ENCODE measurements at places on chromosomes 13 and 19.

DNA sequence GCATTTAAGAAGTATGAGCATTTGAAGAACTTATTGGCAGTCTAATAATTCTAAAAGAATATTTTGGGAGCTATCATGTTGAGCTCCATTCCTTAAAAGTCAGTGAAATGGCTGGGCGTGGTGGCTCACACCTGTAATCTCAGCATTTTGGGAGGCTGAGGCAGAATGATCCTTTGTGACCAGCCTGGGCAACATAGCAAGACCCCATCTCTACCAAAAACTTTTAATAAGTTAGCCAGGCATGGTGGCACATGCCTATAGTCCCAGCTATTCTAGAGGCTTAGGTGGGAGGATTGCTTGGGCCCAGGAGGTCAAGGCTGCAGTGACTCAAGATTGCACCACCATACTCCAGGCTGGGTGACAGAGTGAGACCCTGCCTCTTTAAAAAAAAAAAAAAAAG, 8.0 kb downstream of the COG6 start:
- no peak for DNase-seq

GRCh38 chr13:51015973-51016372, 95.1 kb downstream of the C13orf42 start:
- DNase-seq, result no peak

DNA sequence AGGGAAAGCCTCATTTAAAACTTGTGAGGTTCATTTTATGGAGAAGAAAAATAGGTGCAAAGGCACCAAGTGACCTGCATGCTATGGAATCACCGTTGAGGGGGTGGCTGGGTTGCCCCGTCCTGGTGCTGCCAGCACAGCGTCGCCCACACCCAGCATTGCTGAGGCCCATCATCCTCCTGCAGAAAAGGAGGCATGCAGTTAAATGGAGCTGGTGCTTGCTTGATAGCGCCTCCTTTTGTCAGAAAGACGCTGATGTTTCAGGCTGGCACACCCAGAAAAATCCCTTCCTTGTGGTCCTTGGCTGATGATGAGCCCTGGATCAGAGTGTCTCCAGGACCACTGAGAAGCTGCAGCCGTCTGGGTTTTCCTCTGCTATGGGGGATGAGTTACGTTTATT, 36.9 kb downstream of the DHRS12 start:
- no peak for DNase-seq

GRCh38 chr19:19642506-19643157, 825 bp downstream of the GMIP start:
- DNase-seq, result no peak

- no peak for DNase-seq
These were observed 205.4 kb downstream of the ZNF536 start for GRCh38 chr19:30577551-30578105.

- no peak for DNase-seq
These were observed 58.8 kb downstream of the ING1 start for GRCh38 chr13:110772091-110772984.

DNA sequence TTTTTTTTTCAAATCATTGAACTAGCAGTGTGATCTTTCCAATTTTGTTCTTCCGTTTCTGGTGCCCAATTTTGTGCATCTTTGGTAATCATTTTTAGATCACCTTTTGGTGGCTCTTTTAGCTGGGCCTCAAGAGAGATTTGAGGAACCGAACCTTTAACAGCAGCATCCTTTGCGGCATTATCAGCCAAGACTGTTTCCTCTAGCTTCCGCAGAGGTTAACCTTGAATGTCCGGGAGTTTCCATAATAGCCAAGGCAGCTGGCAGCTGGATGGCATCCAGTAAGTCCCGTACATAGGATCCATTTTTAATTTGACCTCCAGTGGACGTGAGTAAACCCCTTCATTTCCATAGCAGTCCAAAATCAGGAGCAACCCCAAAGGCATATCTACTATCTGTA, 9.6 kb downstream of the IRGC start:
- DNase-seq, result peak; percentile 13

- DNase-seq, result no peak
These were observed 32.5 kb downstream of the SPTBN4 start for GRCh38 chr19:40499320-40499719.

DNA sequence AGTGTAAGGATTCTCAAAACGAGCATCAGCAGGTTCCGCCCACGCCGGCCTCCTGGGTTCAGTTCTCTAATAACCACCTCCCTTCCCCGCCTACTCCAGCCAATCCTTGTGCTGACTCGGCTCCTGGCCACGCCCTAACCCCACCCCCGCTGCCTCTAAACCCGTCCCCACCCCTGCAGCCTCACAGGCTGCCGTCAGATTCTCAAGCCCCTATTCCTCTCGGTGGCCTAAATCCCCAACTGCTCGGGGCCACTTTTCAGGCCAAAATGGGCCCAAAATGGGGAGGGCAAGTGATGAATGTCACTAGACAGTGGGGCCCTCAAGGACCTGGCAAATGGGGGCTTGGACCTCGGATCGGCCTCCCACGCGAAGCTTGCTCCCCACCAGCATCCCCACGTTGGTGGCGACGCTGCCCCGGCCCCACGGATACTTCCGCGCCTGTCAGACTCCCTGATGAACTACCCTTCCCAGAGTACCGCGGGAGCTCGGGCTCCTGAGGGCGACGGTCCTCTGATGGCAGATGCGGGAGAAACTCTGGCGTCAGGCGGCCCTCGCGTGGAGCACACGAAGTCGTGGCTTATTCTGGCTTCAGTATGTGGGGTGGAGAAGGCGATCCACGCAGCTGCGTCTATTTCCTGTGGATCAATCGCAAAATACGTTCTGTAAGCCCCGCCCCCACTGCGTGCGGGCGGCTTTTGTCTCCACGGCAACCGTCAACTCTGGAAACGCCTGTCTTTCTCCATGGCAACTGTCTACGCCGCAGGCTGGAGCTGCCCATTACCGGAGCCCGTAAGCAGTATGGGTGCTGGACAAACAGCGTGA, 24.8 kb downstream of the ZNF473 start:
- DNase-seq, result peak; percentile 79

DNA sequence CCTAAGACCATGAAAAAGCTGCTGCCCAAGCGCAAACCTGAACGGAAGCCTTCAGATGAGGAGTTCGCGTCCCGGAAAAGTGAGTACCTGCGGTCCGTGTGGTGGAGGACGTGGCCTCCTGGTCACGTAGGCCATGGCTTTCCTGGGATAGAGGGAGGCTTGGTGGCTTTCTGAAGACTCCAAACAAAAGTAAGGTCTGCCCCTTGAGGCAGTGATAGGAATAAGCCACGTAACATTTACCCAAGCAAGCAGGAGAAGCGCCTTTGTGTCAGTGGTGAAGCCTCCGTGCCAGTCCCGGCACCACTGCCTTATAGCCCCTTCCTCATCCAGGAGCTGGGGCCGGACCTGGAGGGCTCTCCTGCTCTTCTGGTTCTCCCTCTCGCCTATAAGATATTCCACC, 34.3 kb upstream of the TEX29 start:
- DNase-seq, result no peak

DNA sequence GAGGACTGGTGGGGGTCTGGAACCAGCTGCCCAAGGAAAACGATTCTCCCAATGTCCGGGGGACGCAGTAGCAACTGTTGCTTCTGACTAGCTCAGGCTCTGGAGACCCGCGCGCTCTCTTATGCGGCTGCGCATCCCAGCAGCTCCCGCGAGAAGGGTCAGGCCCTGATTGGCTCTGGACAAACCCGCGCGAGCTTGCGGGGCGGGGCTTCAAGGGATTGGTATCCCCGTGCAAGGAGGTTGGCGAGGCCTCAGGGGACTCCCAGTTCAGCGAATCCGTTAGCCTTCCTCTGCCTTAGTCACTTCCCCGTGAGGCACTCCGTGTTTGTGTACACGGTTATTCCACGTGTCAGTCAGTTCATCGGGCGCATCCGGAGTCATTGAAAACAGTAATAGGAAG, 20.2 kb downstream of the SIGLECL1 start:
- no peak for DNase-seq

- DNase-seq, result no peak
These were observed 17.0 kb downstream of the PDCD5 start for GRCh38 chr19:32598022-32598421.

DNA sequence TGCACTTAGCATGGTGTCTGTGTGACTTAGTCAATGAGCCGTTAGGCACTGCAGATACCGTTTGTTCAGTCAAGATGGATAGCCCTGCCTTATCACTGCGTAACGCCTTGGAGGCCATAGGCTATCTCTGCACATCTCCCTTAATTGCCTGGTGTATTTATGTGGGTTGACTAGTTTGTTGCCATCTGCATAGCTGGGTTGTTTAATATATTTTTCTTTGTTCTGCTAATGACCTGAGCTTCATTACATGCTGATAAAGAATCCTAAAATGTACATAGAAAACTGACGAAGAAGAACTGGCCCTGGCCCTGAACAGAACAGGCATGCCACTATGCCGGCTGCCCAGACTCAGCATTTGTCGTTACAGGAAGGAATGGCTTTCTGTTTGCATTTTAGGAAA, 297.8 kb downstream of the SHISA2 start:
- no peak for DNase-seq

- no peak for DNase-seq
These were observed at the start of gene GPR183 for GRCh38 chr13:99307247-99307646. TSS of gene GPR183 (minus strand) at chr13:99307399. CDS start at chr13:99296145, 11,254 bp downstream.

DNA sequence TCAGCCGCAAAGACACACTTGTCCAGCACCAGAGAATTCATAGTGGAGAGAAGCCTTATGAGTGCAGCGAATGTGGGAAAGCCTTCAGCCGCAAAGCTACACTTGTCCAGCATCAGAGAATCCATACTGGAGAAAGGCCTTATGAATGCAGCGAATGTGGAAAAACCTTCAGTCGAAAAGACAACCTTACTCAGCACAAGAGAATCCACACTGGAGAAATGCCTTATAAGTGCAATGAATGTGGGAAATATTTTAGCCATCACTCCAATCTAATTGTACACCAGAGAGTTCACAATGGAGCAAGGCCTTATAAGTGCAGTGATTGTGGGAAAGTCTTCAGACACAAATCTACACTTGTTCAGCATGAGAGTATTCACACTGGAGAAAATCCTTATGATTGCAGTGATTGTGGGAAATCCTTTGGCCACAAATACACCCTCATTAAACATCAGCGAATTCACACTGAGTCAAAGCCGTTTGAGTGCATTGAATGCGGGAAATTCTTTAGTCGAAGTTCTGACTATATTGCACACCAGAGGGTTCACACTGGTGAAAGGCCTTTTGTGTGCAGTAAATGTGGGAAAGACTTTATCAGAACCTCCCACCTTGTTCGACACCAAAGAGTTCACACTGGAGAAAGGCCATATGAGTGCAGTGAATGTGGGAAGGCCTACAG, 6.8 kb downstream of the ZNF134 start:
- DNase-seq, result peak; percentile 35

DNA sequence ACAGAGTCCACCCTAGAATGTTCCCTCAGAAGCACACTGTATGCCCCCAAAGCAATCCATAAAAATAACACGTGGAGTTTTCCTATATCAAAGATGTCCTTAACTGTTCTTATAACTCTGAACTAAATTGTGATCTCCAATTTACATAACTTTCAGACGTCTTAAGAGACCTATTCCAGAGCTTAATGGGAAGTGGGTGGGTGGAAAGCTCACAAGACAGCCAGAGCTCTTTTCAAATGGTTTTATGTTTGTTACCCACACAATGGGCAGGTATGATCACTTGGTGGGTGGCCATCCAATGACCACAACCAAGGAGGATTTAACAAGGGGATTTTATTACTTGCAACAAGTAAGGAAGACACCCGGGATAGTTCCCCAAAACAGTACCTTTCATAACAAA, 81.7 kb downstream of the LRRC63 start:
- no peak for DNase-seq

DNA sequence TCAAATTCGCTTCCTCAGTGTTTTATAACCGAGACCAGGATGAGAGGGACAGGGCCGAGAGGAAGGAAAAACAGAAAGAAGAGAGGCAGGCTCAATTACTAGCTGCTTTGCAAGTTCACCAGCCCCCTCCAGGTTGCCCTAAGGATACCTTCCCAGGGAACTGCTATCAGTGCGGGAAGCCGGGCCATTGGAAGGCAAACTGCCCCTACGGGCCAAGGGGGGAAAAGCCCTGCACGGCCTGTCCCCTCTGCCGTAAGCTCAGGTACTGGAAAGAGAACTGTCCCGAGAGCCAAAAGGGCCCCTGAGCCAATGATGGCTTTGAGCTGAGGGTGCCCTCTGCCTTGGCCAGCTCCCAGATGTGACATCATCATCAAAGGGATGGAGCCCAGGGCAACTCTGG, 3.2 kb upstream of the ERVV-1 start:
- no peak for DNase-seq

- DNase-seq, result no peak
These were observed 45.8 kb upstream of the RCBTB2 start for GRCh38 chr13:48578516-48579164.

DNA sequence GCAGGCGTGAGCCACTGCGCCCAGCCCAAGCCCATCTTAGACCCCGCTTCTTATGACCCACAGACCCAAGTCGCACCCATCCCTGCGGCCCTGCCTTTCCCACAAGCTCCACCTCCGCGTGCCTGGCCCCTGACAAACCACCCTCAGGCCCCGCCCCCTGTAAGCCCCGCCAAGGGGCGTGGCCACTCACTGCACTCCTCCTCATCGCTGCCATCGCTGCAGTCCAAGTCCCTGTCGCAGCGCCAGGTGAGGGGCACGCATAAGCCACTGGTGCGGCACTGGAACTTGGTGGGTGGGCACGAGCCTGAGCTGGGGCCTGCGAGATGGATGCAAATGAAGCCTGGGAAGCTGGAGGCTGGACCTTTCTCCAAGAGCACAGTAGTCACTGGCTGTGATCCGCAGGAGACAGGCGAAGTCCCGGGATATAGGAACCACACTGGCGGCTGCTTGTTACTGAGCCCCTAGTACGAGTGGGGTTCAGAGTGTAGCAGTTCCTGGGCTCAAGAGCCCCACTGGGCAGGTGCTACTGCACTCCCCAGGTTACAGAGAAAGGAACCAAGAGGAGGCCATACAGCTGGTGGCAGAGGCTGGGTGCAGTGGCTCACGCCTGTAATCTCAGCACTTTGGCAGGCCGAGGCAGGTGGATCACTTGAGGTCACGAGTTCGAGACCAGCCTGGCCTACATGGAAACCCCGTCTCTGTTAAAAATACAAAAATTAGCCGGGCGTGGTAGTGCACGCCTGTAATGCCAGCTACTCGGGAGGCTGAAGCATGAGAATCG, 3.1 kb downstream of the CD320 start:
- no peak for DNase-seq

- peak; percentile 22 for DNase-seq
These were observed 17.2 kb upstream of the SLITRK6 start for GRCh38 chr13:85816413-85816812.

DNA sequence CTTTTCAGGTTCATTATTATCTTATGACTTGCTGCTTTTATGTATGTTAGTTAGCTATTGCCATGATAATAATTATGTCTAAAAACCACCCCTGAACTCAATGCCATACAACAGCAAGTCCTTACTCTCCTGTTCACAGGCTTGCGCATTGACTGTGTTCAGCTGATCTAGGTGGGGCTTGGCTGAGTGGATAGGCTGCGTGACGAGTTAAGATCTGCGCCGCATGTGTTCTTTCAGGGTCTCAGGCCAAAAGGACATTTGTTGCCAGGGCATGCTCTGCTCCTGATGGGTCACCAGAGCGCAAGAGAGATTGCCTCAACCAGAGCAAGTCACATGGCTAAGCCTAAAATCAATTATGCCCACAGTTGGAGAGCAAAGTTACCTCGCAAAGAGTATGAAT, 859 bp downstream of the ZNF568 start:
- DNase-seq, result peak; percentile 38

- no peak for DNase-seq
These were observed 65.7 kb upstream of the IL17D start for GRCh38 chr13:20637811-20638210.
